Mammary epithelial cell (primary cell): ENCODE measurements at places on chromosomes 4 and X.

- DNase-seq = peak; percentile 69
Observed at GRCh38 chrX:107154787-107155620, 36.4 kb upstream of the RBM41 start.

DNA sequence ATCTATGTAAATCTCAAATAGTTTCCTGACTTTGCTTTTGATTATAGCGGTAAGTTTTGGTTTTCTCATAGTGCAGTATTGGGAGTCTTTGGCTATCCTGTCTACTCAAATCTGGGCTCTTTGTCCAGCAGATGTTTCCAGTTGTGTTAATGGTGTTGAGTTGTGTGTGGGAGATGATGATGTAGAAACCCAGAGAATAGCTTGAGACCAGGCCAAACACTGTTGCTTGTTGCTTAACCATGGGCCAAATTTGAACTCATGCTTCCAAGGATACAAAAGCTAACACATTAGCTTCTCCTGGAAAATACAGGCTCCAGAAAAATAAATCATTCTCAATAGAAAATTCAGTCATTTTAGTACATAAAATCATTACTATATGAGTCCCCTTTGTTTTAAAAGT is 82.6 kb upstream of the GYPA start:
- DNase-seq = no peak

- DNase-seq = no peak
Observed at GRCh38 chr4:99855678-99856077, 38.5 kb downstream of the LAMTOR3 start.

- DNase-seq = peak; percentile 51
Observed at GRCh38 chr4:111512081-111512783, 633.0 kb upstream of the FAM241A start.

DNA sequence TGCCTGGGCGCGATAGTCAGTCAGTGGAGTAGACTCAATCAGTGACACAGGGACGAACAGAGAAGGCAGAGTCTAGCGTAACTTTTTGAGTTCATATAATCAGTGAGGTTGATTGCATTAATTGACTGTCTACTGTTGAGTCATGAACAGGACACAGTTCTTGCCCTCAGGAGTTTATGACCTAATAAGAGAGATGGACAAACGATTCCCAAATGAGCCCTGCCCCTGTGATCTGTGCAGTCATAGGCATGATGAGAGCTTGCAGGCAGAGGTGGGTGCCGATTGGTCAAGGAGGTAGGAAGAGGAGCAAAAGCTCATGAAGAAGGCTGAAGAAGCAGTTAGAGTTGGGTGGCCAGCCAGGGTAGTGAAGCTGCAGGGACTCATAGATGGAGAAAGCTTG is 57.1 kb downstream of the ADD1 start:
- no peak for DNase-seq
